Fibroblast of skin of right biceps (primary cell): ENCODE measurements at places on chromosomes 6 and 20.

GRCh38 chr20:16475225-16475624, 98.0 kb downstream of the KIF16B start:
- DNase-seq = peak; percentile 11

DNA sequence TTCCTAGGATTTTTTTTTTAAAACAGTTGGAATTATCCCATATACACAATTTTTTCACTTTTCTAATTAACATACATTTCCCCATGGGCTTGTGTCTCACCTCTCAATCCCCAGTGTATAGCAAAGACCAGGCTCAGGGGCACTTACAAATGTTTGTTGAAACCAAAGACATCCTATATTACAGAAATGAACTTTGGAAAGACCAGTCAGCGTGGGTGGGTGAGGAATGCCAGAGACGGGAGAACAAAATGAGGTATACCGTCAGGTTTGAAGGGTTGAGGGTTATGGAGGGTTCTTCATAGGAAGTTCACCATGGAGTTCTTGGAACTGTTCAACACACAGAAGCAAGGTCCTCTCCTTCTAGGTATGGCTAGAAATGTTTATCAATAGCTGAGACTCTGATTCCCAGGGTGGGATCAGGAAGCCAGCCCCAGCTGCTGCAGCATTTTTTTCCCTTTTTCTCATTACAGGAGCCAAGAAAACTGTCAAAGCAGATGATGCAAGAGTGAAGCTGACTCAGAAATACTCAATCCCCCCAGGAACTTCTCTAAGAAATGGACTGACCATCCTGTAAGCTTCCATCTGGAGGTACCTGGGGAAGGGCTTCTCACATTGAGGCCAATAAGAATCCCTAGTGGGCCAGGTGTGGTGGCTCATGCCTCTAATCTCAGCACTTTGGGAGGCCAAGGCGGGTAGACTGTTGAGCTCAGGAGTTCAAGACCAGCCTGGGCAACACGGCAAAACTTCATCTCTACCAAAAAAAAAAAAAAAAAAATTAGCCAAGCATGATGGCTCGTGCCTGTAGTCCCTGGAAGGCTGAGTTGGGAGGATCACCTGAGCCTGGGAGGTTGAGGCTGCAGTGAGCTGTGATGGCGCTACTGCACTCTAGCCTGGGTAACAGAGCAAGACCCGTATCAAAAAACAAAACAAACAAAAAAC, 15.9 kb upstream of the TBC1D20 start:
- peak; percentile 80 for DNase-seq

- DNase-seq = peak; percentile 35
Measured at GRCh38 chr6:35238843-35239289, 20.7 kb upstream of the ZNF76 start.

GRCh38 chr20:37714978-37715672, 21.3 kb downstream of the CTNNBL1 start:
- peak; percentile 35 for DNase-seq

GRCh38 chr20:54704032-54704635, 228.7 kb downstream of the DOK5 start:
- no peak for DNase-seq

- DNase-seq = peak; percentile 60
Measured at GRCh38 chr6:113301651-113302050, 555.5 kb upstream of the MARCKS start.

GRCh38 chr6:69729870-69730449, 66.8 kb downstream of the LMBRD1 start:
- peak; percentile 2 for DNase-seq

GRCh38 chr6:144063744-144064401, 31.5 kb downstream of the SF3B5 start:
- peak; percentile 20 for DNase-seq

GRCh38 chr20:43507150-43508080, at the start of gene L3MBTL1:
Gene L3MBTL1 (plus strand): TSS chr20:43507697. CDS start chr20:43513504, 5,807 bp downstream.
- peak; percentile 9 for DNase-seq

DNA sequence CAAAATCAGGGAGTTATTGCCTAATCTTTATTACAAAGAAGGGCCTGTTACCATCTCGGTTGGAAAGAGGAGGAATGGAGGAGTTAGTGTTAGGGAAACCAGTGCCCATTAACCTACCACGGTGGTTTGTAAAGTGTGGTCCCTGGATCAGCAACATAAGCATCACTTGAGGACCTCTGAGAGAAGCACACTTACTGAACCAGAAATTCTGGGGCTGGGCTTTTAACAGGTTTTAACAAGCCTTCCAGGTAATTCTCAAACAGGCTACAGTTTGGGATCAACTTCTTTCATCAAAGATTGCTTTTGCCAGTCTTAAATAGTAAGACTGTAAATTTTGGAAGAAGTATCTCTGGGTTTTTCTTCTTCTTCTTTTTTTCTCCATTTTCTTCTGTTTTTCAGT, 329.5 kb upstream of the JAG1 start:
- no peak for DNase-seq

DNA sequence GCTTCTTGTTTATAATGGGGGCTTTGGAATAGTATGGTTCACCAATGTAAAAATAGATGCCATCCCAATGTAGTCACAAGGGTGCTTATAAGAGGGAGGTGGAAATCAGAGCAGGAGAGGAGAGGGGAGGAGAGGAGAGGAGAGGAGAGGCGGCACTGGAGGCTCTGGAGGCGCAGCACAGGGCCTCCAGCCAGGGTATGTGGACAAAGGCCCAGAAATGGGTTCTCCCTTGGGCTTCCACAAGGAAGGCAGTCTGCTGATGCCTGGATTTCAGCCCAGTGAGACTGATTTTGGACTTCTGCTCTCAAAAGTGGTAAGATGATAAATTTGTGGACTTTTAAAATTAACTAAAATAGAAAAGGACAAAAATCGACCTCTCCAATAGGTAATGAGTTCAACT, 116.8 kb downstream of the RNASET2 start:
- no peak for DNase-seq

GRCh38 chr6:132011582-132011981, 60.4 kb upstream of the CCN2 start:
- peak; percentile 36 for DNase-seq

DNA sequence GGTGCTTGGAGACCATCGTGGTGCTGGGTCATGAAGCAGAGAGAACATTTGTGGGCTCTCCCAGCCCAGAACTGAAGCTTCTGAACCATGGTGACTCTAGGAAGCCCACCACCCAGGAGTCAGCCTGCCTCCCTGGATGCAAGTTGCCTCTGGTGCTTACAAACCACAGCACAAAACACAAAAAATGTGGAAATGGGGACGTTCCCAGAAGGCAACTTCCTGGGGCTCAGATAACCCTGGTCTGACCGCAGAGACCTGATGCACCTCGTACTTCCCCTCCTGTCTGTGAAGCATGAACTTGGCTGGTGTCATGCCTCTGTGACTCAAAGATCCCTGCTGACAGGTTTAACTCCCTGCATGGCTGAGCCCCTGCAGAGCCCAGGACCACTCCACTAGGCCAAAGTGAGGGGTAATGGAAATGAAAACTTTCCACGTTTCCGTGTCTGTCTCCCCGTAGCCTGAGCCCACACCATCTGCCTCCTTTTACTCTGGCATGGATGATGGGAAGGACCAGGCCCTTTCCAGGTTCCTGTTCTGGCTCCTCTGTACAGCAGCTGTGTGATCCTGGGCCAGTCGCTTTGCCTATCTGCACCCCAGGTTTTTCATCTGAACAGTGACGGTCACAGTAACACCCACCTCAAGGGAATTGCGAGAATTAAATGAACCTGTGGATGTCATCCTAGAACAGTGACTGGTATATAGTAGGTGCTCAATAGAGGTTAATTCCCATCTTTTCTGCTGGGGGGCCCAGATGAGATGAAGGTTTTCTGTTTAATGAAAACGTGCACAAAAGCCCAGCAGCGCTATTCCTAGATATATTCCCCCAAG, 57.7 kb downstream of the PPP1R16B start:
- DNase-seq = no peak

DNA sequence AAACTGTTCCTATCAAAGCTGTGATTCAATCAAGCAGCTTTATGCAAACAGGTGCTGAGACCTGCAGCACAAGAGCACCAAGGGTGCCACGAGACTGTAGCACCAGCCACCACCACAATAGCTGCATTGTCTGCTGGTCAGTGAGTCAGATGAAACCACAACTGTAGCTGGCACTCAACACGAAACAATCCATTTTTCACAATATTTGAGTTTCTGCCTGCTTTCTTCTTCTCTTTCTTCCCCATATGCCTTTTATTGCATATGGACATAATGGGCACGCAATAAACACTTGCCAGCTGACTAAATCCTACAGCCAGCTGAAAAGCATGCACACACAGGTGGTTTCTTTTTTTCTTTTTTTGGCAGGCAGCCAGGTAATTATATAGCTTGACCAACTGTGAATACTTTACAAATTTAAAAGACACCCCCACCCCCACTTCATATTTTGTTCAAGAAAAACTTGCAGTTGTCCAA, 16.6 kb downstream of the SLC2A12 start:
- peak; percentile 18 for DNase-seq

GRCh38 chr6:7241709-7242645, 71.0 kb downstream of the SSR1 start:
- DNase-seq = peak; percentile 43

DNA sequence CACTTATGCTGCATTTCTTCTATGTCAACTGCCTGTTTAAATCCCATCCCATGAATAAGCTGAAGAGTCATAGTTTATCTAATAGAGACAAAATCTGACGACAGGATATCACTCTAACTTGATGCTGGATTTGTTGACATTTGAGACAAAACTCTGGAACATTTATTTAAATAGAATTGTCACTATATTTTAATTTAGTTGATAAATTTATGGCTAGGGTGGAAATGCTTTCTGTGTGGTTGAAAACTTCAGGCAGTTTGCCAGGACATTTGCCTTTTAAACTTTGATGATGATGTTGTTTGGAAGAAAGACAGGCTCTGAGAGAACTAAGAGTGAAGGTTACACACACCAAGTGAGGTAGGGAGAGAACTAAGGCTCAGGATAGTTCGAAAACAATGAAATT, 68.1 kb downstream of the GJA1 start:
- DNase-seq = peak; percentile 82

- no peak for DNase-seq
Measured at GRCh38 chr20:46077642-46078305, 12.0 kb downstream of the NCOA5 start.

- DNase-seq = no peak
Measured at GRCh38 chr20:20712004-20712473, 405 bp downstream of the RALGAPA2 start.

DNA sequence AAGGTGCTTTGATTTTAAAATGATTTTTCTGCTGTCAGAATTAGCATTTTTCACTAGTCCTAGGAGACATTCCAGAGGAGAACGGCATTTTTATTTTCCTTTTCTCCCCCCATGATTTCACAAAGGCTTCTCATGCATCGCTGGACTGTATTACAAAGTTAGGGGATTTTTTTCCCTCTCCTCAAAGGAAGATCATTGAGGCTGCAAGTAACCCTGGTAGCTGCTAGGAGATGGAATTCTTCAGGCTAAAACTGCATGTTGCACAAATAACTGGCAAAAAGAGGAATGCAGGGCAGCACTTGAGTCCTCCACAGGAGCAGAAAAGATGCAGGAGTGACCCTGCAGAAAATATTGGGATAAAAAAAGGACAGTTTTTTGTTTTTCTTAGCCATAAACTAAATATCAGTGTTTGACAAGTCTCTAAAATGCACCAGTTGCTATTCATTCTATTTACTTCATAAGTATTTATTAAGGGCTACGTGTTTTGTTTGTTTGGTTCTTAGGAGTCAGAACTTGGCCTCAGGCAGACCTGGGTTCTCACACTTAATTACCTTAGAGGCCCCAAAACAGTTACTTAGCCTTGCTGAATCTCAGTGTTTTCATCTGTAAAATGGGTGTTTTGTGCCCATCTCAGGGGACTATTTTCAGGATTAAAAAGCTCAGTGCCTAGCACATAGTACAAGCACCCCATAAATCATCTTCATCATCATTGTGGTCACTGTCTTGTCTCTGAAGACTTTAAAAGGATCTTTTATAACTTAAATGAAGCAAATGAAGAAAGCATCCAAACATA, 144.5 kb upstream of the ID4 start:
- no peak for DNase-seq

GRCh38 chr6:166382500-166382932, 224 bp downstream of the MPC1 start:
- no peak for DNase-seq

- no peak for DNase-seq
Measured at GRCh38 chr6:493840-494239, 102.3 kb downstream of the IRF4 start.

GRCh38 chr6:24381476-24382219, 21.1 kb upstream of the MRS2 start:
- no peak for DNase-seq

DNA sequence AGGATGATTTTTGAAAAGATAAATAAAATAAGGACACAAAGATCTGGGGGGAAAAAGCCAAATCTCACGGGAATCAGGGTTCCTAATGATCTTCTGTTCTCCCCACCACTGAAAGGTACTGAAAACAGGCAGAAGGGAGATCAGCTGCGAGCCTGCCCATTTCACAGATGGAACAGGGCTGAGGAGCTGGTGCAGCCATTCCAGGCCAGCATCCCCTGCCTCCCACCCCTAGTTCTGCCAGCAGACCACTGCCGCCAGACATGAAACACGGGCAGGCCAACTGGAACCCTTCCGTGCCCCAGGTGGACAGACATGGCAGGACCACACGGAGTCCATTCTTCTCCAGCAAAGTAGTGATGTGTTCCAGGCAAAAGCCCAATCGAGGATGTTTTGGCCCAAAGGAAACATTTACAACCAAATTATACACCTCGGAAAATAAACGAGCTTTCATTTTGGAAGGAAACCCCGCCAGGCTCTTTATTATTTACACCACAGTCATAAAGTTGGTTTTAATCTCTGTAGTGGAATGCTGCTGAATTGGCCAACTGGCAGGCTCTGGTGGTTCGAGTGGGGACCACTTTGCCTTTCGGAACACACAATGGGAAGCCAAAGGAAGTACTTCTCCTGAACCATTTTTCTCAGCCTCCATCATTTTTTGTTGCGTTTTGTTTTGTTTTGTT, 28.2 kb downstream of the ISM1 start:
- DNase-seq = no peak

DNA sequence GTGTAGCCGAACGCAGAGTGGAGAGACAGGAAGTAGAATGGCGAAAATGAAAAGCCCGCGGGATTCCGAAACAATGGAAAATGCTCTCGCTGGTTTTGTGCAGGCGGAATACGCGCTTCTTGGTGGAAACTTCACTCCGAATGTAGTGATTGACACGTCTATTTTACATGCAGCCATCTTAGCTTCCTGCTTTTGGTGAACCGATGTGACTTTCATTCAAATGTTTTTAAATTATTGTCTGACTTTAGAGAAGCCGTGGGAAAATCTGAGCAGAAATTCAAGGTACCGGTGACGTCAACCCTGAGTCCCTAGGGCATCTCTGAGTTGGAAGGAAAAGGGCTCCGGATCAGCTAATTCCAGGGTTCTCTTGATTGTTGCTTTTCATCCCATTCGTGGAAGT, 11.4 kb downstream of the GPX5 start:
- DNase-seq = peak; percentile 18

GRCh38 chr6:151392427-151392826, 1.1 kb upstream of the ZBTB2 start:
- DNase-seq = no peak
